RWPE1 (cell line): ENCODE measurements at places on chromosomes 11 and 22.

DNA sequence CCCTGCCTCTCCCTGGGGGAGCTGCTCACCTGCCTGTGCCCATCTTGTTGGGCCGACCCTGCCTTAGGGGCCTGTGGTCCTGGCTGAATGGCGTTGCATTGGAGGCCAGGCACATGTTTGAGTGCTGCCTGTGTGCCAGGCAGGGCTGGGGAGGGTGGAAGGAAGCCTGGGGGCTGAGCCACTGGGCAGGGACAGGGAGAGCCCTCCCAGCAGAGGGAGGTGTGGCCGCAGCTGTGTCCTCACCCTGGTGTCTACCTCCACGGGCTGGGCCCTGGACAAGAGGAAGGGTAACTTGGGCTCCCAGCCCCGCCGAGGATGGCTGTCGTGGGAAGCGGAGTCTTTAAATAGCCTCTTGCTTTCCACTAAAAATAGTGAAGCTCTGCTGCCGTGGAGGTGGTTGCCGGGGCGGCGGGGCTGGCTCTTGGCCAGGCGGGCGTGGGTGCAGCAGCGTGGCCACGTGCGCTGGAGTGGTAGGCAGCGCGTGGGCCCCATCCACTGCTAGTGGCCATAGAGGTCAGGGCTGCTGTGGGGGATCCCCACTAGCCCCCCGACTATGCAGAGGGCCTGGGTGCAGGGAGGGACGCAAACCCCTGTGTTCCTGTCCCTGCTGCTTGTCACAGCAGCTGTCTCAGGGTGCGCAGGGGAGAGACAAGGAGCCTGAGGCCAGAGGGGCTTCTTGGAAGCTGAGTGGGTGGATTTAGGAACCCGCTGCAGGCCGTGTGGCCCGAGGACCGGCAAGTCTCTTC lies 6.2 kb downstream of the ZDHHC8 start:
- no peak for DNase-seq

DNA sequence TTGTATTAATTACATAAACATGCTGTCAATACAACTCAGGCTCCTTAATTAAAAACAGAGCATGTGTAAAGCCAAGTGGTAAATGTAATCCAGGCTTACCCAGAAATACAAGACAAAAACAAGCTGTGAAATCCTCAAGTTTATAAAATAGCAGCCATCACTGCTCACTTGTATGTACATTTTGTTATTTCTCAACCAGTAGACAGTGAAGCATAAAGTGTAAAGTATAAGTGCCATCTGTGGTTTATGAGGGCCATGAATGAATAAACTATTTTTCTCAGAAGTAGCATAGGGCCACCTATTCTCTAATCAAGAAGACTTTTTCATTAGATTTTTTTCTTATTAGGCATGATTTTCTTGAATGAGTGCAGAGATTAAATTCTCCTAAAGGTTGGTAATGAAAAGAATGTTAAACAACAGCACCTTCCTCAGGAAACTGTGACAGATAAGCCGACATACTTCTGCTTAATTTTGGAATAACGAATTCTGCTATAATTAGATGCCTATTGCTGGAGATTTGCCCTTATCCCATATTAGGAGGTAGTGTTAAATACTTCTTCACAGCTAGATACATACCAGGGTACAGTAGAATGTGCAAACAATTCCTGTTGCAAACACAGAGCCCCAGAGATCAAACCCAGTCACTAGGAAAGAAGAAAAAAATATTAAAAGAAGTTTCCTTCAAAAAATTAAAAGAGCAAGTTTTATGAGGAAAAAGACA lies 13.0 kb downstream of the SLC5A12 start:
- DNase-seq = no peak

GRCh38 chr11:24078018-24078417 lies 418.8 kb upstream of the LUZP2 start:
- DNase-seq = no peak

GRCh38 chr11:2103668-2104523 lies 35.3 kb downstream of the IGF2 start:
- no peak for DNase-seq

DNA sequence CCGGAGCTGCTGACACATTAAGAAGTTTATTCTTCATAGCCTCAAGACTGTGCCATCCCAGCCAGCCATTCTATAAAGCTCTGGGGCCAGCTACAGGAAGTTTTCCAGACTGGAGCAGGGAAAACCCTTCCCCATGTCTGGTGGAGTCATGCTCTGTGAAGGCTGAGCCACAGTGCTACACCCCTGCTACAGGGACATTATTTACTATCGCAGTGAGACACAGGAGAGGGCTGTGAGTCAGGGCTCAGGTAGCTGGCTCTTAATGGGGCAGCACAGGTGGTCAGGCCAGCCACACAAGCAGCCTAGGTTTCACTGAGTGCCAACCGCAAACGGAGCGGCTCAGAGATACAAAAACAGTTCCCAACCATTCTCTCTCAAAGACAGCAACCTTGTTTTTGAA lies 12.1 kb downstream of the HPS4 start:
- peak; percentile 91 for DNase-seq
